Substantia nigra (tissue), 51 donors: ENCODE measurements at places on chromosomes 2 and 18.

DNA sequence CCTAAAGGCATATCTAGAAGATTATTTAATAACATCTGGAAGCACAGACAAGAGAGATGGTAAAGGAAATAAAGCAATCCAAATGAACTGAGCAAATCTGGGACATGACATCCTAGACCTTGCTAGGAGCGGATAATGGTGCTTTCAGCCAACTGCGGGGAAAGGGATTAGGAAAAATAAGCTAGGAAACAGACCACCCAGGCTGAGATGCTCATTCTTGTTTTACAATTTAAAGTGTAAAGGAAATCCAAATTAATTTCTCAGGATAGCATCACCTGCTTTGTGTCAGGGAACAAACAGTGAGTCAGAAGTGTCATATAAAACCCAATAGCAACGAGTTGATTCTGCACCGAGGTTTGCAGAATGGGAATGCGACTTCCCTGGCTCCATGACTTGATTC, 112.5 kb upstream of the CXCR4 start:
- DNase-seq = no peak

DNA sequence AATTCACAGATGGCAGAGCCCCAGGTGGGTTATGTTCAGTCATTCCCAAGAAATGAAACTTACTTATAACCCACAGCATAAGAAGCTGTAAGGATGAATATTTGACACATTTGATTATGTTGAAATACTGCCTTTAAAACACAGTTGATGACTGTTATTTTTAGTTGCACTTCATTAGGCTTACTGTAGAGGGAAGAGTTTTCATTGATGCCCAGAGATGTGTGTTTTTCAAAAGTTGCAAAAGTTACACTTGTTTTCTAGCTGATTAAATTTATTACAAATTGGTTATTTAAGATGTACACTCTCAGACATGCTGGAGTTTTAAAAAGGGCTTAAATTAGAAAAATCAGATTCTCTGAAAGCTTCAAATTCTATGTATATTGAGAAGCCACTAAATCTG, 506.1 kb downstream of the PARD3B start:
- no peak for DNase-seq

DNA sequence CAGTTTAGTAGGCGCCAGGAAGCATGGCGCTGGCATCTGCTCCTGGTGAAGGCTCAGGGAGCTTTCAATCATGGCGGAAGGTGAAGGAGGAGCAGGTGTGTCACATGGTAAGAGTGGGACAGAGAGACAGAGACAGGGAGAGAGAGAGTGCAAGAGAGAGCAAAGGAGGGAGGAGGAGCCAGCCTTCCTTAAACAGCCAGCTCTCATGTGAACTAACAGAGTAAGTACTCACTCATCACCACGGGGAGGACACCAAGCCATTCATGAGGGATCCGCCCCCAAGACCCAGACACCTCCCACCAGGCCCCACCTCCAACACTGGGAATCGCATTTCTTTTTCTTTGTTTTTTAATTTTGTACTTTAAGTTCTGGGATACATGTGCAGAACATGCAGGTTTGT, 40.8 kb upstream of the CLASP1 start:
- no peak for DNase-seq

GRCh38 chr2:127884436-127884835, 1.3 kb downstream of the AMMECR1L start:
- no peak for DNase-seq

DNA sequence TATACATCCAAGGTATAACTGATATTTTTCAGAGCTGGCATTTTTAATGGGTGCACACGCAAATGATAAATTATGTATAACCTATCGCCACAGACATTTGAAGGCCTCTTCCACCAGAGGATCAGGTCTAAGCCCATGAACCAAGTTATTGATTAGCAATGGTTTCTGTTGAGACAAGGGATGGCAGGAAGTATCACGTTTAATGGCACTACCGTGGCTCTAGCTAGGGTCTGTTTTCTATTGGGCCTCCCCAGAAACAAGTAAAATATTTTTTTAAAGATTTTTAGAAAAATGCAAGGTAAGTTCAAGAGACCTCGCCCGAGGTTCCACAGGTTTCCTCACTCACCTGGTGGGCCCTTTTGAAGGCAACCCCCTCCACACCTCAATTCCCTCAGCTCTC, 667 bp downstream of the GFPT1 start:
- no peak for DNase-seq

- DNase-seq = no peak
Measured at GRCh38 chr2:67684991-67685390, 287.9 kb downstream of the ETAA1 start.

DNA sequence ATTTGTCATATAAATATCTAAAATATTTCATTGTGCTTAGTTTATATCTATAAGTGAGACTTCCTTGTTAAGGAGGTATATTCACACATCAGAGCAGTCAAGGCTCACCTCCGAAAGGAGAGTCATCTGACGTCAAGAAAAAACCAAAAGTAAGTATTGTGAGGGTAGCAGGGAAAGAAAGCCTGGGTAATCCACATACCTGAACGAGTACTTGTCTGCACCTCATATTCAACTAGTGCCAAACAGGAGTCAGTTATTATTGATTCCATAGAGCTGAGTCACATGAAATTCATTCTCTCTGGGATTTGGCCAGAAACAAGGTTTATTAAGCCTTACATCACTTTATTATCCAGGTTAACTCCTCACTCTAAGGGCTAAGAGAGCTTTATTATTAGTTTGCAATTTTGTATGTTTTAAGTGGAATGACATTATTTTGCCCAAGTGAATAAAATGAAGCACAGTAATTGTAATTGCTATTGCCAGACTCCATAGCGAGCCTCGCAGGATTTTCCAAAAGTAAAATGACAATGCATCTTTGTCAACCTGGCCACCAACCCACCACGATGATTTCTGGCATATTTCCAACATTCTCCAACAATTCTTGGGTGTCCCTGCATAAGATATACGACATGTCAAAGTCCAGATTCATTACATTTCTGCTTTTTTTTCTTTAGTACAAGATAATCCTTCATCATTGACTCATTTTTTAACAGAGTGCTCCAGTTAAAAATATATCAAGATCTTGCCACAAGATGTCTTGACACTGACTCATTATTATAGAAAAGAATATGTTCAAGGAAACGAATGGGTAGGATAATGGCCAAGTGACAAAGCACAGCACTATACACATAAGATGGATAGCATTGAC, 1210.4 kb upstream of the ACVR2A start:
- DNase-seq = no peak

GRCh38 chr2:107187870-107188269, 301.9 kb upstream of the ST6GAL2 start:
- no peak for DNase-seq

- DNase-seq = no peak
Measured at GRCh38 chr2:53711271-53711780, 56.3 kb upstream of the CHAC2 start.

DNA sequence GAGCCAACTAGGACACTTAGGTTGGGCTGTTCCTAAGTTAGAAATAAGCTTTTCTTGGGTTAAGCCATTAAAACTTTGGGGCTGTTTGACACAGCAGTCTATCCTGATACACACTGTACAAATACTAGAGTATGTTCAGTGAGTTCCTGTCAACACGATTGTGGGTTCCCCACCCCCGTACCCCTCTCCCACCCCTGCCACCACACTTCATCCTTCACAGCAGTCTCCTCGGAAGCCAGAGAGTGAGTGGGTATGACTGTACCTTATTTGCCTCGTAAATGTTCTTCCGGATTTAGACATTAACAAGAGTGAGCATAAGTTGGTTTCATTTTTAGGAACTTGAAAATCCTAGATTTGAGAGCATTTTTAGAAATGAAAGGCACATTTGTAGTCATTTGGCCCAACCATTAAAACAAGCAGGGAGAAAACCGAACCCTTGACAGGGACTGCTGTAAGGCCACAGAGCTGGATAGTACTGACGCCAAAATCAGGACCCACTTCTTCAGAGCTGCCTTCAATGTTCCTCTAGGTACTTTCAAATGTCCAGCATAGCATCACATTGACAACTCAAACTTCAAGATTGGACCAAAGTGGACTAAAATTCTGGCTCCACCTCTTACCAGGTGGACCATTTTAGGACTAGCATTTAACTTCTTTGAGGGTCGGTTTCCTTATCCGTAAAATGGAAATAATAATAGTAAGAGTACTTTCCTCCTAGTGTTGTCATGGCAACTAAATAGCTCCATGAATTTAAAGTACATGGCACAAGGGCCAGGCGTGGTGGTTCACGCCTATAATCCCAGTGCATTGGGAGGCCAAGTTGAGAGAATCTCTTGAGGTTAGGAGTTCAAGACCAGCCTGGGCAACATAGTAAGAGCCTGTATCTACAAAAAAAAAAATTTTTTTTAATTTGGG, 166.3 kb upstream of the SERTAD2 start:
- no peak for DNase-seq

- no peak for DNase-seq
Measured at GRCh38 chr2:113700186-113700841, 56.1 kb downstream of the SLC35F5 start.

- DNase-seq = no peak
Measured at GRCh38 chr2:46576875-46577274, 97.5 kb downstream of the TMEM247 start.

DNA sequence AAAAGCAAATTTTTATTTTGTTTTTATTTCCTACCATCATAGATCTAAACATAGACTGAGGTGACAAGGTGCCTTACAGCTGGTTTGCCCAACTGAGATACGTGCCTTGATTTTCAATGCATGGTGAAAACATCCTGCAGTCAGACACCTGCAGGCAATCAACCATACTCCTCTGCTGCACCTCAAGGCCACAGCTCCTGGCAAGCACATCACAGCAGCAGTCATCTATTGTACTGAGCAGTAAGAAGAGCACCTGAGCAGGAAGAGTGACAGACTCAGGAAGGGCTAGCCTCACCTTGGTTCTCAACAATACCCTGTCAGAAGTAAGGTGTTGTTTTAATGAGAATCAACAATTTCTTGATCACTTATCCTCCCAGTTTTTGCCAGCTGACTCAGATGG, 1206.8 kb upstream of the NRXN1 start:
- no peak for DNase-seq

DNA sequence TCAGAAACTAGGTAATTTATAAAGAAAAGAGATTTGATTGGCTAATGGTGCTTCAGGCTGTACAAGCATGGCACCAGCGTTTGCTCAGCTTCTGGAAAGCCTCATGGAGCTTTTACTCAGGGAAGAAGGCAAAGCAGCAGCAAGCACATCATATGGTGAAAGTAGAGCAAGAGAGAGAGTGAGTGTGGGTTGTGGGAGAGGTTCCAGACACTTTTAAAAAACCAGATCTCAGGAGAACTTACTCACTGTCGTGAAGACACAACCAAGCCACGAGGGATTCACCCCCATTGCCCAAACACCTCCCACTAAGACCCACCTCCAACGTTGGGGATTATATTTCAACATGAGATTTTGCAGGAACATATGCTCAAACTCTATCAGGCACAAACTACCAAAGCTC, 554.6 kb upstream of the TNP1 start:
- no peak for DNase-seq

DNA sequence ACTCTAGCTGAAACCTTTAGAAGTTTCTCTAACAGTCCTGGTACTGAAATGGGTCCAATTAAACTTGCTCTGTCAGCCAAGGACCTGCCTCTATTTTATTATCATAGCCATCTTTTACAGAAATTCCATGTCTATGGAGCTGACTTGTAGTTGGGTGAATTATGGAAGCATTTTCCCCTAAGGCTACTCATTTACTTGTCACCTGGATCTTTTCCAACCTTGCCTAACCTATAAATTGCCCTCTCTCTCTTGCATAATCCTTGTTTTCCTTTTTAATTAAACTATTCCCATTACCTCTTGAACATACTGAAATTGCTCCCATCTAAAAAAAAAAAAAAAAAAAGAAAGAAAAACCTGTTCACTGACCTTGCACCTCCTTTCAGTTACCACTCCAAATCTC, 74.6 kb upstream of the DOK6 start:
- DNase-seq = no peak

GRCh38 chr2:74099271-74099670, 48.4 kb downstream of the BOLA3 start:
- DNase-seq = no peak
